ENCODE measurements at places on chromosomes 12 and 14.

DNA sequence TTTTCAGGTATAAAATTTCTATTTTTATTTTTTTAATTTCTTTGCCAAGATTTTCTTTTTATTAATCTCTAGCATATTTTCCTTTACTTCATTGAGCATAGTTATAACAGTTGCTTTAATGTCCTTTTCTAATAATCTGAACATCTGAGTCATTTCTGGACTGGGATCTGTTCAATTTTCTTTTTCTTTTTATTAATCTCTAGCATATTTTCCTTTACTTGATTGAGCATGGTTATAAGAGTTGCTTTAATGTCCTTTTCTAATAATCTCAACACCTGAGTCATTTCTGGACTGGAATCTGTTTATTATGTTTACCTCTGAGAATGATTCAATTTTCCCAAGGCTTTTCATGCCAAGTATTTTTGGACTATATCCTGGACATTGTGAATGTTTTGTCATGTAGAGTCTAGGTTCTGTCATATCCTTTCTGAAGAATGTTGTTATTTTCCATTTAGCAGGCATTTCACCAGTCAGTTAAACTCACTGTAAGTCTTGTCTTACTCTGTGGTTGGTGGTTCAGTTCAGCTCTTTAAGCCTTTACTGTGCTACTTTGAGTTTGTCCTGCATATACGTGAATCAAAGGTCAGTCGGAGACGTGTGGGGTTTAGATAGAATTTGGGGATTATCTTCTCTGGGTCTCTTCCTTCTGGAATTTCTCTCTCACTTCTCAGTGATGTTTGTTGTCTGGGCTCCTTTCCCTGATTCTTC, 20.3 kb downstream of the TTC6 start:
- DNase-seq = no peak

GRCh38 chr14:24167469-24168114, 4.3 kb upstream of the REC8 start:
- no peak for DNase-seq

DNA sequence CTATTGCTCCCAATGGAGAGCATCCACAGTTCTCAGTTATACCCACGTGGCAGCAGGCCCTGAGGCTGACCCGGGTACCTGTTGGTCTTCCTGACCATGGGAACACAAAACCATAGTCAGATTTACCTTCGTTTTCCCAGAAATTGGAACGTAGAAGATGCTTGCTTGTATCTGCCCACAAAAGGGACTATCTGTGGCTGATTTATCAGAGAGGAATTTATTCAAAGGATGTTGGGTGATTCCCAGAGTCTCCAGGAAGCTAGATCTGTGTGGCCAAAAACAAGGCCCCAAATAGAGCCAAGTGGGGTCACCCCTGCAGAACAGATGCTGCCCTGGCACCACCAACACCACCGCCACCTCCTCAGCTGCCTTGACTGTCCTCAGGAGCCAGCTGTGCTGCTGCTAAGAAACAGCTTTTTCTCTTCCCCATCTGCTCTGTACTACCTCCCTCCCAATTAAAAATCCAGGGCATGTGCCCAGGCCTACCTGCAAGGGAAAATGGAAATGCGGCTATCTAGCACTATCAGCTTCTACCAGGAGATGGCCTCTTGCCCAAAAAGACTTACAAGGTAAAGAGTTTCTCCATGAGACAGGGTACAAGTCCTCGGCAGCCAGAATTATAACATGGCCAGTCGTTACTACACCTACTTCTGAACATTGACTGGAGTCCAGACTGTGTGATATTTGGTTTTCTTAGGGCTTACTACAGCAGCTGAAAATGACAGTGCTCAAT, 128.6 kb upstream of the PLEKHG7 start:
- no peak for DNase-seq

DNA sequence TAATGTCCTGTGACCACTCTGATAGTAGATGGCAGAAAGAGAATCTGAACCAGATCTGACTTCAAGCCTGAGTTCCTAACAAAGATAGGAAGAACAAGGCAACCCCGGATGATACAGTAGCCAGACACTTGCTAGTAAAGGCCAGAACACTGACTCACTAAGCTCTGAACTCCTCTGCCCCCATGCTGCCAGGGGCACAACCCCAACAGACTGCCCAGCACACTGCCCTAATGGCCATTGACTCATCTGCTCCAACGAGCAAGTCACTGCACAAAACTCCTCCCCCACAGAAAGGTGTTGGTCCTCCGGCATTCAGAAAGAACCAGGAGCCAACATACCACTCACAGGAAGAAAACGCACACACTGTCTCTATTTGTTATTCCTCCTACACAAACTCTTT, 179.6 kb upstream of the NUDT4 start:
- no peak for DNase-seq

DNA sequence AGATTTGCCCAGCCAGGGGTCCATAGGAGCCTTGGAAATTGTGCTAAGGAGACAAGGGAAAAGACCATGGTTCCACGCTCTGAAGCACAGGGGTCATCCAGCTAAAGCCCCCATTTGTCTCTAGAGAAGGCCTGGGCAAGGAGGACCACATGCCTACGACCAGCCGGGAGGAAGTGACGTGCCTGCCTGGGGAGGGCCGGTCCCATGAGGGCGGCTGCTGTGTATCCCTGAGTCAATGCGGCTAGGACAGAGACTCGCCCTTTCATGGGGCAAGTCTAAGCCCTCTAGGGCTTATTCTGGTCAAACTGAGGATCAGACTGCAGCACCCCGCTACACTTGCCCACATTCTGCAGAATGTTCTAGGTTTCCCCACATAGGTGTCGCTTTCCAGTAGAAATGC, 20.6 kb upstream of the RIN3 start:
- no peak for DNase-seq

DNA sequence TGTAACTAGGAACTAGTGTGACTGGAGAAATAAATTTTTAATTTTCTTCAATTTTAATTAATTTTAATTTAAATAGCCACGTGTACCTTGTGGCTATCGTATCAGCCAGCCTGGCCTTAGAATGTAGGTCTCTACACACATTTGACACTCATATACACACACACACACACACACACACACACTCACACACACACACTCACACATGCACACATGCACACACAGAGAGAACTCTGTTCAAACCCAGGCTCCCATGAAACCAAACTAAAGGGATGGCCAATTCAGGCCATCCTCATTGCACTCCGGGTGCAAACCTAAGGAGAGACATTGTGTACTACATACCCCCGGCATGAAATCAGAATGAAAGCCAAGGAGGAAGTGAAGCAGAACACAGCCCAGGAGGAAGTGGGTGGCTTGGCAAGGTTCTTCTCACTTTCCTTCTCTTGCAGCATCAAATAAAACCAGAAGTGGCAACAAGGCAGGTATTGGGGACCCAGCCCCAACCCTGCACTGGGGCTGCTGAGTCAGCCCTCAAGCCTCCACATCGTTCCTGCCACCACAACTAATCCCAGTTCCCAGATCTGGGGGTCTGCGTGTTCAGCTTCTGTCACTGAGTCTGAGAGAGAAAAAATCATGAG, 26.2 kb upstream of the CHPT1 start:
- DNase-seq = no peak

- DNase-seq = no peak
Measured at GRCh38 chr14:91264151-91265150, 19.9 kb upstream of the GPR68 start.

DNA sequence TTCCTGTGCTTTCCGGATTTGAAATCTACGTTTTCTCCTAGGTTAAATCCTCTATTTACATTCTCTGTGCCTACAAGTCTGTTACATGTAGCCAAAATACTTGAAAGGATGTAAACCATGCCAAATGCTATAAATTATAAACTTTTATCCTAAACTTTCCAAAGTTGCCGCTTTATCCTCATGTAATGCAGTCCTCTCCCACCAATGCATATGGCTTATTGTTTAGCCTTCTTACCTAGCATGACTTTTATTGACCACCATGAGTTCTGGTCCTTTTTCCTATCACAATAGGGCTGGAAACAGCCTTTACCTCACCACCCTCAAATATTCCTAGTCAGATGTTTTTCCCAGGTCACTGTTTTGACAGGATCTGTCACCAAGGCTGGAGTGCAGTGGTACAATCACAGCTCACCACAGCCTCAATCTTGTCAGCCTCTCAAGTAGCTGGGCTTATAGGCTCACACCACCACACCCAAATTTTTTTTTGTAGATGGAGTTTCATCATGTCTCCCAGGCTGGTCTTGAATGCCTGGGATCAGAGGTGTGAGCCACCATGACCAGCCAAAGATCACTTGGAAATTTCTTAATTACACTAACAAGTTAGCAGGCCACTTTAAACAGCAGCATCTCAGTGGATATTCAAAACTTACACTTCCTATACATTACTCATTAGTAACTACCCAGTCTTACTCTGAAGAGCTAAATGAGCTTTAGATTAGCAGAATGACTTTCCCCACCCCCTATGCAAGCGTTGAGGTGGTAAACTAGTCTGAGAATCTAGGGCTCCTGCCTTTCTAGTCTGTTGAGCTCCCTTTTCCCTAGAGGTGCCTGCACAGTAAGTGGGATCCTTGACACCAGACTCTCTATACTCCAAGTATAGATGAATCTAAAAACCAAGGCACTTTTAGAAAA, 4.1 kb downstream of the TUBA1B start:
- DNase-seq = no peak

GRCh38 chr12:93033948-93034347, 104.9 kb upstream of the EEA1 start:
- DNase-seq = no peak

DNA sequence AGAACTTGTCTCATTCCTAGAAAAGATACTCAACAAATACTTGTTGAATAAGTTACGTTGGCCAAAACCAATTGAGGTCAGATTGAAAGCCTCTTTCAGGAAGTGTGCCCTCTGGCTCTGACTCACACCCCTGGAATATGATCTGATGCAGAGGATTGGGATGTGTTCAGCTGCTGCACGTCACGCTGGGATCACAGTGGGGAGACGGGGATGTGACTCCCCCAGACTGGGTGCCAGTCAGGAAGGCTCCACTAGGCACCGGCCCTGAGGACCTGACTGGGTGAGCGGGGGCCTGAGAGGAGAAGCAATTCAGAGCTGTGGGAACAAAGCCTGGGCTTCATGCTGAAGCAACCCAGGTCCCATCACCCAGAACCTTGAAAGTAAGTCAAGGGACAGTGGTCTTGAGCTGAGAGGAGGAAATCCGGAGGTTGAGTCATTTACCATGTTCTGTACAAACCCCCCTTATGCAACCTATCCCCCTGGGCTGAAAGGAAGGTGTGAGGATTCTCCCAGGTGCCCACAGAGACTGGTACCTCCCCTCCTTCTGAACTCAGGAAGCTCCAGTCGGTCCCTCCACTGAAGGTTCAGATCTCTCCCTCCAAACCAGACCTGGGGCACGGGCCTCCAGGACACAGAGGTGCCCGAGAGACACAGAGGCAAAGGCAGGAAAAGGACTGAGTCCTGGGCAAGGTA, 3.9 kb downstream of the CEBPE start:
- no peak for DNase-seq

GRCh38 chr14:68604361-68604730, 188.5 kb downstream of the ZFP36L1 start:
- DNase-seq = no peak

DNA sequence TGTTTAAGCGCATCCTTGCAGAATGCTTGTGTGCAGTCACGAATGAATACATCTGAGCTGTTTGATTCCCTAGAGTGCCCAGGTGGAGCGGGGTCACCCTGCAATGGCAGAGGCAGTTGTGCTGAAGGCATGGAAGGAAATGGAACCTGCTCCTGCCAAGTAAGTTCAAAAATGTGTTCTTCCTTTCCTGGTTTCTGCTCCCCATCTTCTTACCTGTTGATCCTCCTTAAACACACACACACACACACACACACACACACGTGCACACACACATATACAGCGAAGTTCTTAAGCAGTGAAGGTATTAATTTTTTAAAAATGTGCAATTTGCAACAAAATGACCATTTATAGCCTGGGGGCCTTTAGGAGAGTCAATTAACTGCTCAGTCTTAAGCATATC, 33.3 kb downstream of the STAB2 start:
- DNase-seq = no peak

DNA sequence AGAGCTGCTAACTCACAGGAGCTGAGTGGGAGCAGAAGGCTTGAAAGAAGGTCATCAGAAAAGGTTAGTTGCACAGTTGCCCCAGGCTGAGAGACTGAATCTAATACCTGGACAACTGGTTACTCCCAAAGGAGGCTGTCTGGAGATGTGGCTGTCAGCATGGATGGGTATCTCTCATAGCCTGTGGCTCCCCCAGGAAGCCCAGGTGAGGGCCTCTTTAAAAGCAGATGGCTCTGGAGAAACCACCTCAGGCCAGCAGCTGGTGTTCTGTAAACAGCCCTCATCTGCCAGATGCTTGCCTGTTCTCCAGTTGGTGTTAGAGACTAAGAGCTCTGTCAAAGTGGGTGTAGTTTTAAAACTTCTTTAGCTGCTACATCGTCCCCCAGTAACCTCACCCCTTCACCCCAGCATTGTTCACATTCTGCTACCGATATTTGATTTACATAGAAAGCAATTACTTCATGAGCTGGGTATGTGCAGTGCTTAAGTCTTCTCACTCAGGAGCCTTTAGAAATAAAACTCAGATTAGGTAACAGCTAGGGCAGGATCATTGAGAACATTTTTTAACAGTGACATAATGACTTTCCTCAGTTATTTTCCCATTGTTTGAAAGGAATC, 25.8 kb downstream of the DACT1 start:
- no peak for DNase-seq

DNA sequence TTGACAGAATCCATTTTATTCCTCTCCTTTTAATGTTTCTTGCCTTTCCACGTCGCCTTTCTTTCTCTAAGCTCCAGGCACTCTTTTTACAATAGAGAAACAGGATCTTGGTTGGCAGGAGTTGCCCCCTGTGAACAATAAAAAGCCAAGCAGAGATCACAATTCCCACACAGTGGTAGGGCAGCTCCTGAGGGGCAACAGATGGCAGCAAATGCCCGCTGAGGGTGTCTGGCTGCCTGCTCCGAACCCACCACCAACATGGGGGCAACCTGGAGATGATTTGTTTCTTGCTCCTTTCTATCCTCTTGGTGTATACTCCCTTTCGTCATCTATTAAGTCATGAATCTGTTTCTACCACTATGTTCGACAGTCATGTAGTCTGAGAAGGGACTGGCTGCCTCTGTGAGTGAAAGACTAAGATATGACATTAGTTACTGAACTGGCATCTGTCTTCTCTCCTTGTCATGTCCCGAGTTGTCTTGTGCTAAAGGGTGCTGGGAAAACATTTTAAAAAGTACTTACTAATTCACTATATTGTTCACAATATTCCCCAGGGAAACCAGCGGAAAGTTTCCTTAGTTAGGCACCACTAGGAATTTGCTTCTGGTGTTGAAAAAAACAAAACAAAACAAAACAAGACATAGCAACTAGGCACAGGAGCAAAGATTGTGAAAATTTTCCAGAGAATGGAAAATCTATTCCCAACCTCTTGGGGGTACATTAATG, 170.1 kb downstream of the STXBP6 start:
- no peak for DNase-seq

GRCh38 chr14:55212634-55213033, 21.2 kb upstream of the DLGAP5 start:
- no peak for DNase-seq

Measured in stimulated activated CD8-positive, alpha-beta memory T cell treated with anti-CD3 and anti-CD28 coated beads, Interleukin-12 subunit alpha, Interleukin-12 subunit beta, amount 100 ng/mL, for 1 hour (primary cell).